Glutamatergic neuron (in vitro differentiated cells): ENCODE measurements at places on chromosomes 3 and 15.

GRCh38 chr3:149657321-149657925 is 402 bp downstream of the WWTR1 start:
- DNase-seq, result no peak

- DNase-seq, result no peak
Observed at GRCh38 chr15:41286665-41287333, 45.6 kb downstream of the OIP5 start.

- peak; percentile 29 for DNase-seq
Observed at GRCh38 chr3:468172-468571, 271.6 kb downstream of the CHL1 start.

DNA sequence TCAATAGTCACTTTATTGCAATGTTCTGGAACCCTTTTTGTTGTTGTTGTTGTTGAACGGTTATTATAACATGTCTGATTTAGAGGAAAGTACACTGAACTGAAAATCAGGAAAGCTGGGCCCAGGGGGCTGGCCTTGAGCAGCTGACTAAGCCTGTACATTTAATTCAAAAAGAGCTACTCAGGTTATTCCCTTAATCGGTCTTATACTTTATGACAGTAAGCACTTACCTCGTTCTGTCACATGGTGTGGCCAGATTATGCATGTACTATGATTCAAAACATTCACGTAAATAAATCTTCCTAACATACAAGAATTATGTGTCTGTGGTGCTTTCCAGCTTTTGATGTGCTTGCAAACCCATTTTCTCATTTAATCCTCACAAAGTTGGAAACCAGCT is 382.5 kb upstream of the TPRG1 start:
- no peak for DNase-seq

DNA sequence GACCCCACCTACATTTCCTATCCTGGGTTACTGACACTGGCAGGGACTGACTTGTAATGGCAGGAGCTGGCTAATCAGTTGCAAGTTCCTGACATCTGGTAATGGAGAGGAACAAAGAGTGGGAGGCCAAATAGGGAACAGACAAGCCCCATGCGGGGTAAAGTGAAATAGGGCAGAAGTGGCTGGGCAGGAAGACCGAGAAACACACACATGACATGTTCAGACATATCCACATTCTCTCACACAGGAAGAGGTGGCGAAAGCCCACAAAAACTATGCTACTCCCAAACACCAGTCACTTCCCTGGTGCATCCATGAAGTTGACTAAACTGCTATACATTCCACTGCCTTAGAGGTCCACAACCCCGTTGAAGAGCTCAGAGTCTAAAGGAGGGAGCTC is 394.1 kb upstream of the TBL1XR1 start:
- no peak for DNase-seq

GRCh38 chr3:25897019-25897418 is 107.1 kb downstream of the OXSM start:
- DNase-seq, result peak; percentile 65

- no peak for DNase-seq
Observed at GRCh38 chr3:149353581-149354184, 20.2 kb upstream of the TM4SF18 start.

DNA sequence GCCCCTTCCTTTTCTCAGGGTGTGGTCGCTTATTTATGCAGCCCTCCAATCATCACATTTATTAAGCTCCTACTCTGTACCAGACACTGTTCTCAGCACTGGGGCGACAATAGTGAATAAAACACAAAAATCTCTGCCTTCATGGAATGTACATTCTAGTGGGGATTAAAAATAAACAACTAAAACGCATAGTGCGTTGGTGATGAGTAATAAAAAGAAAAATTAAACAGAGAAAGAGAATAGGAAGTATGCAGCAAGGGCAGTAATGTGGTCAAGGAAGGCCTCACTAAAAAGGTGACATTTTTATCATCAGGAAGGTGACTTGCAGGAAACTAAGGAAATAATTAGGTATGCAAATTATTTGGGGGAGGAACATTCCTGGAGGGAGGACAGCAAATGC is 5.1 kb downstream of the SLC51B start:
- no peak for DNase-seq

DNA sequence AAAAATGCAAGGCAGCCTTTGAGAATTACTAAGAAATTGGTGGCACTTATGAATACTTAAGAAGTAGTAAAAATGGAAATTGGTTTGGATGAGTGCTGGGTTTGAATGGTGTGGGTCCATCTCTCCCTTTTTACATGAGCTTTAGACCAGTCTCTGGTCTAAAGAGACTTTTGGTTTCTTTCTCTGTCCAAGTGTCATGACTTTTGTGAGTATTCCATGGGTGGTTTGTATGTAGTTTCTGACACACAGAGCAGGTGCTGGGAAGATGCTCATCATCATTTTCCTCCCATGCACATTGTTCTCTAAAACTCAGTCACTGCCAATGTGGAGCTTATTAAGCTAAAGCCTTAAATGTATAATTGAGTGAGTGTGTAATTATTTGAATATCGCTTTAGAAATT is 63.5 kb downstream of the KAT2B start:
- DNase-seq, result no peak

DNA sequence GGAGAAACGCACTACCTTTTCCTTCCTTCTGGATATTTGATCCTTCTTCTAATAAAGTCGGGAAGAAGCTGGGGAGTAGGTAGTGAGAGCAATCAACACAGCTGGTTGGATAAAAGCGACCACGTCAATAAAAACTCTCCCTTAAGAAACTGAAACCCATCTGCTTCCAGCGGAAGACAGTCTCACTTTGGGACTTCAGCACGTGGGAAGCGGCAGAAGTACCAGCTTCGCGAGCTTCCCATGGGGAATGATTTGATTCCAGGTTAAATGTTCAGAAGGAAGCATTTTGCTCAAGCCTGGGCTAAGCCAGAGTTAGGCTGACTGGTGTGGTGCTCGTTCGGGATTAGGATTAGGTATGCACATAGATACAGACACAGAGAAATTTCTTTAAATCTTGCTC is 262.3 kb upstream of the LYSMD4 start:
- no peak for DNase-seq

DNA sequence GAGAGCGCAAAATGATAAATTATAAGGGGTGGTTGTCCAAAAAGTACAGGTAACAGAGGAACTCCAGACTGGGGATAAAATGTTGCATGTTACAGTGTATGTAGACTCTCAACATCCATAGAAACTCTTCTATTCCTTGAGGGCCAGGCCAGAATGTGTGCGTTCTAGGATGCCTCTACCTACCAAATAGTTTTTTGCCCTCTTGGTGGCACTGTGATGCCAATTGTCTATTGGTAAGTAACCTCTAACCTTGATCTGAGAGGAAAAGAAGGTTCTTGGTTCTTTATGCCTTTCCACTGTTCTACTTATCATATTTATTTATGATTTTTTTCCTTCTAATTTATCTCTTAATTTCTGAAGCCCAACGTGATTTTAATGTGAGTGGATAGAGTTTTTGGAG is 424.6 kb downstream of the GRM7 start:
- DNase-seq, result no peak

DNA sequence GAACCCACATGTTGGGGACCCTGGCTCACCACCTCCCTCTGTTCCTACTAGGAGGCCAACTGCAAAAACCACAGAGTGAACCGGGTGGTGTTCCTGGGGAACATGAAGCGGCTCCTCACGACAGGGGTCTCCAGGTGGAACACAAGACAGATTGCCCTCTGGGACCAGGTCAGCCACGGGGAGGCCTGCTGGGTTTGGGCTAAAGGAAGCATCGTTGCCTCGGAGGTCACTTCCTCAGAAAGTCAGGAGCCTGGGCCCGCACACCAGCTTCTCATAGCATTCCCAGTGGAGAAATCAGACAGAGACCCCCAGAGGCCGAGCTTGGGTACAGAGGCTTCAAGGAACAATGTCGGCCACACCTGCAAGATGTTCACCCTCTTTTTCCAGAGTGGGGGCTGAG is 106.8 kb downstream of the ANP32A start:
- no peak for DNase-seq

DNA sequence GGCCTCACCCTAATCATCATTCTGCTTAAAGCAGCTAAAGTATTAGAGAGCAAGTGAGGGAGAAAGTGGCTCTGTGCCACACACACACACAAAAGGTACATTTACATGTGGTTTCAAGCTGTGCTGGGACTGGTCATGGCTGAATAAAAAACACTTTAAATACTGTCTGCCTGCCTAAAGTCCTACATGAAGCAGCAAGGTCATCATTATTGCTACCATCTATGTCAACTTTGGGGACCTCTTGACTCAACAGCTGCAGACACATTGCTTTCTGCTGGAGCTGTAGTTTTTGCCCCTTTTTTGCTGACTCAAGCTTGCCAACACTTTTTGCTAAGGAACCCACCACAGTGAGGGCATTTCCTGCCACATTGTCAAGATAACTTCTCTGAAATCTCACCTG is 1237.9 kb downstream of the ROBO2 start:
- no peak for DNase-seq

GRCh38 chr3:128923576-128923975 is 44.2 kb downstream of the ACAD9 start:
- no peak for DNase-seq

GRCh38 chr3:183266454-183266853 is 13.4 kb downstream of the B3GNT5 start:
- no peak for DNase-seq

DNA sequence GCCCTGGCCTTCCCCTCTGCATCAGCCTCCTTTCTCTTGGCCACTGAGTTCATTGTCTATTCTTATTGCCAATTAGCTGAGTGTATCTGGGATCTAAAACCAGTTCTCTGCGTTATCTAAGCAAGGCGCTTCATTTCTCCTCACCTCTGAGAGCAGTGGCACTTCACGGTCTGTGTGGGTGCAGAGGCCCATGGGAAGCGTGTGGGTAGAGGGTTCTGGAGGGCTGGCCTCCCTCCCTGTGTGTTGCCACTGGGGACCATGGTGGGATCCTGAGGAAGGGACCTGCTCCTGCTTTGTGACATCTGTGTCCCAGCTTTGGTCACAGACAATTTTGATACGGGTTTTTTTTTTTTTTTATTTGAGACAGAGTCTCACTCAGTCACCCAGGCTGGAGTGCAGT is 32.7 kb downstream of the EDEM1 start:
- DNase-seq, result no peak

GRCh38 chr15:82530606-82531379 is 9.5 kb downstream of the RPS17 start:
- peak; percentile 84 for DNase-seq

GRCh38 chr3:2655229-2655701 is 454.9 kb downstream of the IL5RA start:
- no peak for DNase-seq

GRCh38 chr3:193767353-193768069 is 174.5 kb downstream of the OPA1 start:
- DNase-seq, result peak; percentile 36

DNA sequence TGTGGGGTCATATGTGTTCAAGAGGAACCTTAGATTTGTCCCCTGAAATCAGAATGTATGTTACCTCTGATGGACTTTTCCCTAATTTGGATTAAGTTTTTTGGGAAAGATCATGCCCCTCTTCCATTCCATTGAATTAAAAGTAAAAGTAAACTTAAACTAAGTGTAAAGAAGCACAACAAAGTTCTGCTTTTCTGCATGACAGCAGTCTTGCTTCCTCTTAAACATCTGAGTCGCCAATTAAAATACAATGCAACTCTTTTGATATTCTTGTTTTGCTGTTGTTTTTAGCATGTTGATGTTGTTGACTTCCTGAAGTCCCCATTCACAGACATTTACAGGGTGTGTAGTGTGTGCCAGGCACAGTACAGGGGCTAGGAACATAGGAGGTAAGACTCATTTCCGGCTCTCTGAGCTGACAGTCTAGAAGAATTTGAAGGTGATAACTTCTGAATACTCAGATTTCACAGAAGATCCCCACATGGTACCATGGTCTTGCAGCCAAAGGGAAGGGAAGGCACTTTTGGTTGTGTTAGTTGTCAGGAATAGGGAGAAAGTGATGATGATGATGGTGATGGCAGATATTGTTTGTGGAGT is 45.0 kb downstream of the USP13 start:
- no peak for DNase-seq

DNA sequence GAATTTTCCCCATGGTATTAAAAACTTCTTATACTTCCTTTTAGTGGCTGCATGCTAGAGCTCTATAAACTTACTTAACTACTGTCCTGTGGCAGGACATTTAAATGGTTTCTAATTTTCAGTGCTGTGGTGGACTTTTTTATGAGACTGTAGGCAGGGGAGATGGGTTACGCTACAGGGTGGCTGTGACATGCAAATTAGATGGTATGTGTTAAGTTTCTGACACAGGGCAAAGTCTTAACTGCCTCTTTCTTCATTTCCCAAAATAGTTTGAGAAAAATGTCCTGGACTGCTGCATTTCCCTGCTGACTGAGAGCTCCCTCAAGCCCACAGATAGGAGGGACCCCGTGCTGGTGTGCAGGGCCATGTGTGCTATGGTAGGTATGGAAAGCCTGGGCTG is 22.0 kb downstream of the TGM4 start:
- DNase-seq, result no peak

DNA sequence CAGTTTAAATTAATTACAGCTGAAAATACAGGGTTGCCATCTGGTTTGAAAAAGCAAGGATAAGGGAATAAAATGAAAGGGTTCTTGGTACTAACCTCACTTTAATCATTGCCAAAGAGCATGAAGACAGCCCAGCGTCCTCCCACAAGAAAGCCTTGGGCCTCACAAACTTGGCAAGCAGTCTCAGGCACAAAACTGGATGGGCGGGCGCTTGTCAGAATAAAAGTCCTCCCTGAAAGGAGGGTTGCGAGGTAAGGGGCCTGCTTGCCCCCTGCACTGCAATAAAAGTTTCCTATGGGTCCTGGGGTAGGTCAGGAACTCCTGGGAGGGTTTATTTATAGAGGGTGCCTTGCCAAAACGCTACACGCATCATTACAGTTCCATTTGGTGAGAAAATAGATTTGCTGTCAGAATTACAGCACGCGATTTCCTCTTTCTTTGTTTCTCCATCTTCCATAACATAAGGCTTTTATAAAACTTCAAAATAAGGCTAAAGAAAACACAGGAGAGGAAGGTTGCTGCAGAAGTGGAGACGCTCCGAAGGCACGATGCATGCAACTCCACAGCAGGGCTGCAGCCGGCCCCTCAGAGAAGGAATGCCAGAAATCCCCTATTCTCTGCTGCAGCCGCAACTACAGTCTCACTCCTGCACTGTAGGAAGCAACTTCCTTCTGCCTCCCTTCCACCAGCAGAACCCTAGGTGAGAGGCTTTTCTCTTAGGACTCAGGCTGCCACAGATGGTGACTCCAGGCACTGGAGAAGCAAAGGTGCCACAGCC is 61.3 kb downstream of the VGLL4 start:
- no peak for DNase-seq

- DNase-seq, result no peak
Observed at GRCh38 chr15:68797599-68798345, 22.9 kb downstream of the ANP32A start.
